Choroid plexus epithelial cell (primary cell): ENCODE measurements at places on chromosomes 3 and 15.
A peak's percentile ranks its signal among the peaks of the same experiment; 100 is the strongest.

- peak; percentile 55 for DNase-seq
Observed at GRCh38 chr3:47870156-47870555, 67.2 kb downstream of the DHX30 start.

- DNase-seq = peak; percentile 98
Observed at GRCh38 chr3:16427103-16427965, 86.2 kb downstream of the RFTN1 start.

- no peak for DNase-seq
Observed at GRCh38 chr3:38773528-38773927, 42.5 kb downstream of the SCN10A start.

- peak; percentile 63 for DNase-seq
Observed at GRCh38 chr3:179681492-179682263, 28.8 kb downstream of the USP13 start.

DNA sequence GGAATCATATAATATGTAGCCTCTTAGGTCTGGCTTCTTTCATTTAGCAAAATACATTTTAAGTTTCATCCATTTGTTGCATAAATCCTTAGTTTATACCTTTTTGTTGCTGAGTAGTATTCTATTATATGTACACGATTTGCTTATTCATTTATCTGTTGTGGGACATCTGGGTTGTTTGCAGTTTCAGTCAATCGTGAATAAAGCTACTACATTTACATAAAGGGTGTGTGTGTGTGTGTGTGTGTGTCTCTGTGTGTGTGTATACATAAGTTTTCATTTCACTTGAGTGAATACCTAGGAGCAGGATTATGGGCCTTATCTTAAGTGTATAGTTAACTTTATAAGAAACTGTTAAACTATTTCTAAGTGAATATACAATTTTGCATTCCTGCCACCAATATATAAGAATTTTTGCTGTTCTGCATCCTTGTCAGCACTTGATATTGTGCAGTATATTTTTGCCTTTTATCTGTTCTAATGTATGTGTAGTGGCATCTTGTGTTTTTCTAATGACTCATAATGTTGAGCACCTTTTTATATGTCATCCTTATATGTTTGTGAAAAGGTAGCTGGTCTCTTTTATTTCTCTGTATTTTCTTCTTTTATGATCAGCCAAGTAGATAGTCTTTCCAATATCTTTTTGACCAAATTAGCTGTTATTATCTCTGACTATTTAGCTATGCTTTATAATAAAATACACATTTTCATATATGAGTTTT, 55.0 kb downstream of the GLCE start:
- no peak for DNase-seq

DNA sequence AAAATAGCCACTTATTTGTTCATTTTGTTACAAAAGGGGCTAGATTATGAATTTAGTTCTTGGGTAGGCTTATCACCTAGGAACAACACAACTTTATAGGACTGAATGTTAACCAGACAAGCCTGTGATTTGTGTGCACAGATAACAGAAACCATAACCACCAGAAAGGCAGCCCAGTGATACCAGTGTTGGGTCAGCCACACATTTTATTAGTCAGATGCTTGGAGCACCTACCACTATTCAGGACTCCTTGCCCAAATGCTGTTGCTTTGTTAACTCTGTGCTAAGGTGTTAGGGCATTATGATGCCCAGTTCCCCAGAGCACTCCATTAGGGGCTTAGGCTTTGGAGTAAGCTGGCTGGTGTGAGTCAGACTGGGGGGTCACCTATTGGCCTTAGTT, 22.5 kb downstream of the PLCL2 start:
- no peak for DNase-seq

GRCh38 chr3:43534675-43535074, 87.1 kb downstream of the ANO10 start:
- no peak for DNase-seq

GRCh38 chr3:2898591-2899353, 211.4 kb downstream of the IL5RA start:
- DNase-seq = peak; percentile 2

DNA sequence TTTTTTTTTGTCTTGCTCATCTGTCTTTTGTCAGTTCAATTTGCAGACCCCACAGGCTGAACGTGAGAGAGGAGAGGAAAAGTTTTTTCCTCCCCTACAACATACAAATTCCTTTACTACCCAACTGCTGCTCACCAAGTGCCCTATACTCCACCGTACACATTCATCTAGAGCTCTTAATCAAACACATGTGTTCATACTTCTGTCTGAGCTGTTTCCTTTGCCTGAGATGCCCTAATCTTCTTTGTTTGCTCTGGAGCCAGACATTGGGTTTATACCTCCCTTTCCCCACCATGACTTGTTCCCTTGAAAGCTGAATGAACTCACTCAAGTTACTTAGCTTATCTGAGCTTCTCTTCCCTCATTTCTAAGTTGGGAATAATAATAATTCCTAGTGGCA, 122.7 kb upstream of the RASGRP1 start:
- no peak for DNase-seq

DNA sequence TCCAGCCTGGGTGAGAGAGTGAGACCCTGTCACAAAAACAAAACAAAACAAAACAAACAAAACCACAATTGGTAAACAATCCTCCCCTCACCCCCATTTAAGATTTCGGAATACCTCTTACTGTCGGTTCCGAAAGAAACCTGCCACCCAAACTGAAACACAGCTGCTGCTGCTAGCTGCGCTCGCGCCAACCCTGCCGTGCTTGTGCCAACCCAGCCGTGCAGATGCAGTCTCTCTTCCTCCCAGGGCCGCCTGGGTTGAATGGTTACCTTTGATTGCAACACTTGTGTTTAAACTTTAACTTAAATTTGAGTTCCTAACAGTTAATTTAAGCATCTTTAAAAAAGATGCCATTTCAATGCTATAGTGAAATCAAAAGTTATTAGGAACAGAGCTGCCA, 28.5 kb upstream of the SPTBN5 start:
- DNase-seq = no peak

DNA sequence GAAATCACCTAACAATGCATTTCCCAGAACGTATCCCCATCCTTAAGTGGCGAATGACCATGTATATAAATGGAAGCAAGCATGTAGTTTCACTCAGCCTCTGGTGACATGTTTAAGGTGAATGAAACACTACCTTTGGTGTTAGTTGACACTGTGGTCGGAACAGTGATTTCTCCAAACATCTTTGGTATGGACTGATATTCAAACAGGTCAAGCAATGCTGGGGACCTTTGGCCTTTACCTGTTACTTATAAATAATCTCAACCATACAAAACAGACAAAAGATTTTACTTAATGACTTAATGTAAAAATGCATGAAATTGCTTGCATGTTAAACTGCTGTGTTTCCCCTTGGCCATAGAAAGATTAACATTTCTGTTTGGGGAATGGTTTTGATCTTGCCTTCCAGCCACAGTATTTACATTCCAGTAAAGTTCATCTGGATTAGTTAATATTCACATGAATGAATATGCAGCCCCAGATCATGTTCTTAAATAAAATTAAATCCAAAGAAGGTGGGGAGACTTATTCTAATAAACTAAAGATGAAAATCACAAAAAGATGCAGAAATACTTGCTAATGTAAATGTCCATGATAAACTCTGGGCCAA, 74.4 kb upstream of the HES1 start:
- DNase-seq = no peak

GRCh38 chr3:155886915-155887314, 16.5 kb downstream of the GMPS start:
- no peak for DNase-seq

GRCh38 chr15:69713726-69714559, 261.3 kb downstream of the RPLP1 start:
- DNase-seq = no peak

GRCh38 chr3:130260918-130261317, 84.6 kb upstream of the COL6A5 start:
- no peak for DNase-seq

GRCh38 chr3:51935886-51936755, 5.6 kb downstream of the RRP9 start:
- DNase-seq = no peak

GRCh38 chr15:48877630-48878595, at the start of gene EID1:
Gene EID1 (plus strand): TSS chr15:48878134. CDS start chr15:48878177, 43 bp downstream.
- peak; percentile 98 for DNase-seq

GRCh38 chr3:148975248-148975647, 16.1 kb upstream of the GYG1 start:
- no peak for DNase-seq

GRCh38 chr3:164190566-164190965, 887.7 kb downstream of the SI start:
- no peak for DNase-seq

GRCh38 chr15:75161917-75162414, 39.7 kb upstream of the C15orf39 start:
- peak; percentile 31 for DNase-seq

DNA sequence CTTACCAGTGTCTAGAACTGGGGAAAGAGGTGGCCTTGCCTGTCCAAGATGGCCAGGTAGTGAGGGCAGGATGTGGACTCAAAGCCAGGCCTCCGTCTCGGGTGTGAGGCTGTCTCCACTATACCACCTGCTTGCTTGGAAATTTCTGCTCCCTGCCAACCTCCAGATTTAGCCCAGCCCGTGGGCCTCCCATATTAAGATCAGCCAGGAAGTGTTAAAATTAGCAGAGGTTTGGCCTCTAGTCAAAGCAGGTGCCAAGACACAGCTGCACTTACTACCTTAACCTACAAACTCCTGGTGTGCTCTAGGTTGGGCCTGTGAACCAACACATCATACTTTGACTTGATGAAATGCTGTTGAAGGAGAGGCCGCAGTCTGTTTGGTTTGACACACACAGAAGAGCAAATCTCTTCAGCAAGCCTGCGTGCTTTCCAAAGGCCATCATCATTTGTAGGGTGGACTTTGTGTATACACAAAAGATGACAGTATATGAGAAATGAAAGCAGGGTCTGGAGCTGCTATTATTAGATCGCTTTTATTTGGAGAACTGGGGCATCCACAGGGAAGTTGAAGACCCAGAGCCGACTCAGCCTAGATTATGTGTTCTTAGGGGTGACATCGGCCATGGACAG, 206.5 kb downstream of the XXYLT1 start:
- no peak for DNase-seq

GRCh38 chr15:85837011-85837433, 42.3 kb upstream of the KLHL25 start:
- DNase-seq = peak; percentile 38

GRCh38 chr3:149958171-149958796, 12.4 kb downstream of the PFN2 start:
- no peak for DNase-seq

GRCh38 chr3:117719316-117719926, 1009.8 kb downstream of the TUSC7 start:
- DNase-seq = peak; percentile 52

DNA sequence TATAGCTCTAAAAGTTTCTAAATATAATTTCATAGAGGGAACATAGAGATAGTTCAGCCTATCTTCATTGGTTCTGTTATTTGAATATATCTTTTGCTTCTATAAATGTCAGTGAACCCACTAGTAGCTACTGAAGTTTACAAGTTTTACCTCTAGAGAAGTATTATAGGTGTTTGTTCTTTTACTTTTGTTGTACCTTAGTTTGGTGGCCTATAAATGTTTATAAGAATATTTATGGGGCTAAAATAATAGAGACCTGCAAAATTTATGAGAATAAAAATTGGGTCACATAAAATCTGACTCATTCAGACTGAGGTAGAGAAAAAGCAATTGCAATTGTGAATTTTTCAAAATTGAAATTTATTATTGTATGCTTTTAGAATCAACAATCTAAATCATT, 162.6 kb downstream of the SERPINI1 start:
- no peak for DNase-seq

DNA sequence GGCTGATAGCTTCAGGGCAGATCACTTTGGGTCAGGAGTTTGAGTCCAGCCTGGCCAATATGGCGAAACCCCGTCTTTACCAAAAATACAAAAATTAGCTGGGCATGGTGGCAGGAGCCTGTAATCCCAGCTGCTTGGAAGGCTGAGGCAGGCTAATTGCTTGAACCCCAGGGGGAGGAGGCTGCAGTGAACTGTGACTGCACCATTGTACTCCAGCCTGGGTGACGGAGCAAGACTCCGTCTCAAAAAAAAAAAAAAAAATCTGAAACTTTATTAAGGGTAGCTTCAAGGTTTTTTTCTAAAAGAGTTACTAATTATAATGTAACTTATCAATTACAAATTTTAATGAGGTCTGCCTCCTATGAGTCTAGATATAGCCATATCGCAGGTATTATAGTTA, 5.1 kb downstream of the NECTIN3 start:
- DNase-seq = no peak

DNA sequence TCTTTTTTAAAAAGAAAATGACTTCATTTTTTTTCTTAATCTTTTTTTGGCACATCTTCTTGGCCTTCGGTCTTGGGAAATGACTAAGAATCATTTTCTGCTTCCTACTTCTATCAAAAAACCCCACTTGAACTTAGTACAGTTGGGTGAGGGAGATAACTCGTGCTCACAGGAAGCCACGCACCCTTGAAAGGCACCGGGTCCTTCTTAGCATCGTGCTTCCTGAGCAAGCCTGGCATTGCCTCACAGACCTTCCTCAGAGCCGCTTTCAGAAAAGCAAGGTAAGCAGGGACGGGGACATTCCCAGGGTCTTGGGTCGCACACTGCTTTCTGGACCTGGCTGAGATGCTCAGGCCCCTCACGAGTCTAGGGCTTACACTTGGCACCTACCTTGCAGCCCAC, at the start of gene CCR4:
Gene CCR4, plus strand, starts transcription at position 235 of the 402 bp plus-strand sequence. CDS start 1,779 bp downstream, outside the sequence.
- no peak for DNase-seq

DNA sequence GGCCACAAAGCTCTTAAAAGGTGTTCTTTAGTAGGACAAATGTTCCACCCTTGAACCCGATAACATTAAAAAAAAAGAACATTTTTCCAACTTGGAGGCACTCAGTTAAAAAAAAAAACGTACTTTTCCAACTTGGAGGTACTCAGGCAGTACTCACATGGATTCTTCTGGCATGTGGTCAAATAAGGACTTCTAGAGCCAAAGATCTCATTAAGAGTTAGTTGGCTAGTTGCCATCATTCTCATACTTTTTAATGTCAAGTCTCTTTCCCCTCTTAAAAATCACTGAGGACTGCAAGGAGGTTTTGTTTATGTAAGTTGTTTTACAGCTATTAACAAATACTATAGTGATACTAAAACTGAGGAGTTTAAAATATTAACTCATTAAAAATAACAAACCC, 101.0 kb downstream of the CADPS start:
- DNase-seq = no peak

DNA sequence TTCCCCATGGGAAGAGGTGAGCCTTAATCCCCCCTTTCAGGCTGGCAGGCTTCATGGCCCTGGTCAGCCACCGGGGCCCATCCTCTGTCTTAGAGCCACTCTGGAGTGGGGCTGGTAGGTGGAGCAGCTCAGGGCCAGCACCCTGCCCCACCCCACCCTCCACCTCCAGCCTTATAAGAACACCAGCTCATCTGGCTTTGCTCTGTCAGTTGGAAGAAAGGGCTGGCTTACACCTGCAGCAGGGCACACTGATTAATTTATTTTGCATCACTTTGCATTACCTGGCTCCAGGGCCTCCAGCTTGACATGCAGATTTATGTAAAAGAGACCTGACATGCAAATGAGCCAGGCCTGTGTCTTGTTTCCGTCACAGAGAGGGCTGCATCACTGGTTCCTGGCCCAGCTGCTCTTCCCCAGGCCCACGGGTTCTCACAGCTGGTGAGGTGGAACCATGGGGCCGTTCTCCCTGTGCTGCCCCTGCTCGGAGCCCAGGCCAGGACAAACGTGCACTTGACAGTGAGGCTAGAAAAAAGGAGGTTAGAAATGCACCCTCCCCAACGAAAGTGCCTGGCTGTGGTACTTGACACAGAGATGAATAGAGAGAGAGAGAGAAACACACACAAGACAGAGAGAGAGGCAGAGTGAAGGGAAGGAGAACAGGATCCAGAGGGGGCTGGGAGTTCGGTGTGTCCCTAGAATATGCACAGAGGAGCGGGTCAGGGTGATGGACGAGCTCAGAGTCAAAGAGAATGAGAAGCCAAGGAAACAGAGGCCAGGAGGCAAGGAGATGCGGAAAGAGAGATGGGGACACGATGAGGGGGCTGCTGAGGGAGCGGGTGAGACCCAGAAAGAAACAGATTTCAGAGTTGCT, 44.5 kb upstream of the MAGEF1 start:
- DNase-seq = no peak
